ENCODE measurements at places on chromosomes 2 and 18. TPM values are rescaled to one million over a fixed set of nuclear protein-coding genes. Genes with fewer than 3 reads are reported as not detected.

Gene GTF2A1L
- not detected for total RNA-seq

Gene IGFBP2
- total RNA-seq = 90.1 TPM

Gene IL1R1
- total RNA-seq = 27.0 TPM

Gene MAPRE3
- total RNA-seq = 11.4 TPM

Gene KCNJ3
- total RNA-seq = not detected

Gene ECEL1
- total RNA-seq = 0.20 TPM

Gene BCL2L11
- total RNA-seq = 7.5 TPM

Gene DLX2
- total RNA-seq = 0.61 TPM

Gene HSPD1
- total RNA-seq = 578 TPM

Gene C2orf66
- 0.11 TPM for total RNA-seq

Gene DYNAP
- total RNA-seq = not detected

Gene ZFP36L2
- 29.8 TPM for total RNA-seq

Gene MGAT5
- total RNA-seq = 13.2 TPM

Gene NYAP2
- not detected for total RNA-seq

Gene DNAJC27
- total RNA-seq = 1.6 TPM

Gene DNAH7
- 0.59 TPM for total RNA-seq

Gene UGT1A3
- 0.19 TPM for total RNA-seq

Gene MAP4K4
- total RNA-seq = 118 TPM

Gene DLX1
- 3.2 TPM for total RNA-seq

Gene RUFY4
- total RNA-seq = not detected

Gene ARHGAP25
- 0.23 TPM for total RNA-seq

Gene RAD51AP2
- total RNA-seq = not detected

Gene FAM117B
- total RNA-seq = 1.2 TPM
